ENCODE measurements at places on chromosomes 4 and X.

- DNase-seq: no peak
Measured at GRCh38 chrX:121028419-121028818, 19.0 kb upstream of the GLUD2 start.

DNA sequence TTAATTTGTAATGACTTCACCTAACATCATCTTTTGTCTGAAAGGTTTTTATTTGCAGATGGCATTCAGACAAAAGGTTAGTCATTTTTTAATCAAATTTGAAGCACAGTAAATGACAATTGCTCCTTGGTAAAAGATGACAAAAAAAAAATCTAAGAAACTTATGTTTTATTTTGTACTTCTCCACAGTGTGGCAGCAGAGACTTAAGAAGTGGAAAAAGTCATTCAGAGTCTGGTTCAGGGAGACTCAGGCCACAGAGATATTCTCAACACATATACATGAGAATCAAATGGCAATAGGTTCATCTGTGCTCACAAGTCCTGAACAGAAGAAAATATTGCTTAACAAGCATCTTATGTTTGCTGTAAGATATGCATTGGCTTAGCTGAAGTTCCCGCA lies 436.2 kb downstream of the KCNIP4 start:
- peak; percentile 0 for DNase-seq

DNA sequence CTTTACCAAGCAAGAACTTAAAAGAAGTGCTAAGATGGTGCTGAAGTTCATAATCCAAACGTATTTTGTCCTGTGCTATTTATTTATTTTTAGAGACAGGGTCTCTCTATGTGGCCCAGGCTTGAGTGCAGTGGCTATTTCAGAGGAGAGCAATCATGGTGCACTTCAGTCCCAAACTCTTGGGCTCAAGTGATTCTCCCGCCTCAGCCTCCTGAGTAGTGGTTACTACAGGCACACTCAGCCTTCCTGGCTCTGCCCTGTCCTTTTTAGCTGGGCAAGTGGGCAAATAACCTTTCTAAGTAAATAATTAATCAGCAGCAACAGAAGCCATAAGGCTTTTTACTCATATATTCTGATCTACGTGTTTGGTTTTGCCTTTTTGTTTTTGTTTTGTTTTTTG lies 2.6 kb downstream of the NSD2 start:
- no peak for DNase-seq

- DNase-seq: no peak
Measured at GRCh38 chr4:37827030-37827685, 672 bp downstream of the PGM2 start.

DNA sequence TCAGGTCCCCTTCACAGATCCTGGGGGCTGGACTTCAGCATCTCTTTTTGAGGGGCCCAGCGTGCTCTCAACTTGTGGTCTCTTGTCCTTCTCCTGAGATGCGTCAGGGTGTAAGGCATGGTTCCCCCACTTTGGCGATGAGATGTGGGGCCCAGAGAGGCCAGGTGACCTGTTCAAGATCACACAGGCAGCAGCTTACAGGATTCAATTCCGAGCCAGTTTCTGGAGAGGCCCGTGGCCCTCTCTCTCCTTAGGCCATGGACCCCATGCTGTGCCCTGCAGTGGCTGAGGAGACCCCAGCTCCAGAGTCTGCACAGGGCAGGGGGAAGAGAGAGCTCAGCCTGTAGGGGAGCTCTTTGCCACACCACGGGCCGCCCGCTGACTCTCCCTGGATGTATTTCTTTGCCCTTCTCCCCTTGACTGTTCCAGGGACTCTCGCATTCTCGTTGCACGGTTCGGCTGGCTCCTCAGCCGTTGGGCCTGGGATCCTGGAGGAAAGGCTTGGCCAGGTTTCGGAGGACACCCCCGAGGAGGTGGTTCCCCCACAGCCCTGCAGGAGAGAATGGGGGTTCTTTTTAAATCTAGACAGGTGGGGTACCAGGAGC lies 18.6 kb downstream of the NSG1 start:
- no peak for DNase-seq

DNA sequence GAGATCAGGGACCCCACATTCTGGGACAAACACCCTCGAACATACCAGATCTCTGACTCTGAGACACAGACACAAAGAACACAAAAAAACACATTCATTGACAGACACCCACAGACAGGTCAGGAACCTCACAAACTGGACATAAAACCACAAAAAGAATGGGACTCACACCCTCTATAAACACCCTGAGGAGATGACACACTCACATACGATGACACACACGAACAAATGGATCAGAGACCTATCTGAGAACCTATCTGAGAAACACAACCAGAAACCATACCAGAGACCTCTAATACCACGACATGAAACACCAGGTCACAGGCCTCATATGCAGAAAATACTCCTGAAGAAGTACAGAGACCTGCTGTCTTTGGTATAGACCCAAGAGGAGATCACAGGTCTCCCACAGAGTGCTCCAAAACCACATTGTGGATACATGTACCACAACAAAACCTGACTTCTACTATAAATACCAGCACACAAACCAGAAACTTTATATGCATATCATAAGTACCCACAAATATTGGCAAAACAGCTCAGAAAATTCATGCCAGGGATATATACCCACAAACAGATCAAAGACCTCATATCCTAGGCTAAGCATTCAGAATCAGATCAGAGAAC lies 19.5 kb downstream of the SUV39H1 start:
- DNase-seq: no peak

- DNase-seq: no peak
Measured at GRCh38 chr4:141595531-141595930, 40.9 kb upstream of the IL15 start.

- peak; percentile 0 for DNase-seq
Measured at GRCh38 chr4:117512414-117512813, 427.0 kb upstream of the TRAM1L1 start.

DNA sequence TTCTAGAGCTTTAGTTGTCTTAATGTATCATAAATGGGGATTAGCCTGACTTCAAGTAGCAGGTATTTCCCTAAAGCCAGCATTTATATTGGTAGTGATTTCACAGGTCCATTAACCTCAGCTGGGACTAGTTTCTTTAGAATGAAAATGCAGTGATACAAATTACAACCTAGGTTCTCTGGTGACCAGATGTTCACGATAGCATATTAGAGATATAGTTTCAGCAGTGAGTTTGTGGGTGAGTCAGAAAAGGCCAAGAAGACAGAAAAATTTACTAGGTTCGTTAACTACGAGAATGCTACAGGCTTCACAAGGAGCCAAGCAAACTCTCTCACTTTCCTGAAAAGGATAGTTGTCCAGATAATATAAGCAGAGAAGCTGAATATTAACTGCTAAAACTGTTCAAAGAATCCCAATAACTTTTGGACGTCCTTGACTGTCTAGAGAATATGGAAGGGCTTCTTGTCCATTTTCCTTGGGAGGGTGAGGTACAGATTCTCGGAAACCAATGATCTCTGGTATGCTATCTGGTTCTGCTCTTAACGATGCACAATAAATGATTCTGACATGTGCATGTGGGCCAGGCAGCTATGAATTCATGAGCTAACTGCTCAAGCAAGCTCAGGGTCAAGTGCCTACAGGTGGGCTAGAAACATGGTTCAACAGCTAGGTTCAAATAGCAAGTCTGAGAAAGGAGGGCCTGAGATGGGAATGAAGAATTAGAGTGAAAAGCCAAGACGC lies 6.0 kb upstream of the SPCS3 start:
- no peak for DNase-seq

DNA sequence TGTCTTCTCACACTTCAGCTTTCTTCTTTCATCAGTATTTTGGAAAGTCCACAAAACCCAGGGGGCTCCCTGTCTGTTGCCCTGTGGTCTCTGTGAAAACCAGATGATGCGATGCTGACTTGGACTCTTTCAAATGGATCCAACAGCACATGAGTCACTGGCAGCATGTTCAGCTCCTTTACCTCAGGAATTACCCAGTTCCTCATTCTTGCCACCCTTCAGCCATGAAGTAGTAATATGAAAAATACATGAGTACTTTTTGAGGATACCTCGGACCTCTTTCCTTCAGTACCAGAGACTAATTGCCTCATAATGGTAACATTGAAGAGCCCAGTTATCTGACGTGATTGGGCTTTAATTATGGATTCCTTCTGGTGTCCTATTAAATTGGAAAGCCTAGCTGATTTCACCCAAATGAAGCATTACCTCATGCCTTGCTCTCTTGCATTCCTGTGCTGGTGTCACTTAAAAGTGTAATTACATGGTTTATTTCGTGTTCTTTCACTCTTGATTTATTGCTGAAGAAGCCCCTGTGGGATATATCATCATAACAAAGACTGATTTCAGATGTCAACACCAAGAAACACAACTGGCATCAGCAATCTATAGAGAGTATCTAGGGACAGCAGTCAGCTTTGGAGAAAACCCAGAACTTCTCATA lies 63.4 kb downstream of the NFKB1 start:
- no peak for DNase-seq

DNA sequence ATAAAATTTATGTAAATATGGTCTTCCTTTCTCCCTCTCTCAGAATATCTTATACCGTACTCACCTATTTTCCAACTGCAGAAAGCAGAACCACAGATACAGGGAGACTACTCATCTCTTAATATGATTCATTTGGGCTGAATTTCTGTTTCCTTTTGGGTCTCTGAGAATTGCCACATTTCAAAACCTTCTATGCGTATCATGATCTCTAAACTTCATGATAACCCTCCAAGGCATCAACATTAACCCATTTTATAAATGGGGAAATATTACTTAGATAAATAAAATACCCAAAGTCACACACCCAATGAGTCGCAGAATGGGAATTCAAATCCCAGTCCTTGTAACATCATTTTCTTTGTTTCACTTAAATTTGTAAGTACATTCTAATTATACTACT lies 16.6 kb upstream of the PRDM8 start:
- no peak for DNase-seq

DNA sequence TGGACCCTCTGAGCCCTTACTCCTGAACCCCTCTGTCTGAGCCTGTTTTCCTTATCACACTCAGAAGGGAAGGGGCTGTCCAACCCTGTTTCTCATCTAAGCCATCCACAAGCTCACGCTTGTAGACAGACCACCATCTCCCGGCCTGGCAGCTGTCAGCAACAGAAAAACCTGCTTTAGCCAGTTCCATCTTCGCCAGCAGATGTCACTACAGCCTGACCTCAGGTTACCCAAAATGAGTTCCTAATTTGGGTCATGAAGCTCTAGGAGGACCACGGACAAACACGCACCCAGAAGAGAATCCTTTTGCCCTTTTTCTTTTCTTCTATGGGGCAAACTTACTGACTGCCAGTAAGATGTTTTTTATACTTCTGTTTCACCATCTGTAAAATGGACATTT lies 445.4 kb downstream of the BCOR start:
- DNase-seq: no peak

DNA sequence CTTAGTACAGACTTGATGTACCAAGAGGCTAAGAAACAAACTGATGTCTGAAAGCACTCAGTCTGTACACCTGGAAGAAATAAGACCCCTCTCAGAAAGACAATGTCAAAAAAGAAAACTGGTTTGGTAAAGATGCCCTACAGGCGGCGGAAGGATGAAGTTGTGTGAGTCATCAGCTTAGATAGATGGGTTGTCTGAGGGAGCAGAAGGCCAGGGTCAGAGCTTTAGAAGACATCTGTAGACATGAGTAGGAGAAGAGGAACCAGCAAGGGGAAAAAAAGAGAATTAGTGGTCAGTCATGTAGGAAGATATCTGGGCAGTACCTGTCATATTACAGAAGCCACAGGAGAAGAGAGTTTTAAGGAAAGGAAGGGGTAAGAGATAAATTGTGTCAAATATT lies 8.3 kb downstream of the SRPX2 start:
- no peak for DNase-seq

- DNase-seq: no peak
Measured at GRCh38 chr4:22471999-22472461, 43.8 kb downstream of the ADGRA3 start.

DNA sequence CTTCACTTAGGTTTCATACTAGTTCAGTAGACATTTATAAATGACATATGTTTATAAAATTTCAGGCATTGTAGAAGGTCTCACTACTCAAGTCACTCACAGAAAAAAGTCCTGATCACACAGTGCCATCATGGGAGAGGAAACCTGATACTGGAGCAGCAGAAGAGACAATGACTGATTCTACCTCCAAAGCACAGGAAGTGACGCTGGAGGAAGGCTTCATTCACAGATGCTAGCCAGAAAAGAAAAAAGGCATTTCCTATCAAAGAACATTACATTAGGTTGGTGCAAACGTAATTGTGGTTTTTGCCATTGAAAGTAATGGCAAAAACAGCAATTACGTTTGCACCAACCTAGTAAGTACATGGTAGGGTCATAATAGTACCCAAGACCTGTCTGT lies 79.5 kb downstream of the RASGEF1B start:
- no peak for DNase-seq

- no peak for DNase-seq
Measured at GRCh38 chrX:25733148-25733547, 405.0 kb upstream of the MAGEB18 start.

DNA sequence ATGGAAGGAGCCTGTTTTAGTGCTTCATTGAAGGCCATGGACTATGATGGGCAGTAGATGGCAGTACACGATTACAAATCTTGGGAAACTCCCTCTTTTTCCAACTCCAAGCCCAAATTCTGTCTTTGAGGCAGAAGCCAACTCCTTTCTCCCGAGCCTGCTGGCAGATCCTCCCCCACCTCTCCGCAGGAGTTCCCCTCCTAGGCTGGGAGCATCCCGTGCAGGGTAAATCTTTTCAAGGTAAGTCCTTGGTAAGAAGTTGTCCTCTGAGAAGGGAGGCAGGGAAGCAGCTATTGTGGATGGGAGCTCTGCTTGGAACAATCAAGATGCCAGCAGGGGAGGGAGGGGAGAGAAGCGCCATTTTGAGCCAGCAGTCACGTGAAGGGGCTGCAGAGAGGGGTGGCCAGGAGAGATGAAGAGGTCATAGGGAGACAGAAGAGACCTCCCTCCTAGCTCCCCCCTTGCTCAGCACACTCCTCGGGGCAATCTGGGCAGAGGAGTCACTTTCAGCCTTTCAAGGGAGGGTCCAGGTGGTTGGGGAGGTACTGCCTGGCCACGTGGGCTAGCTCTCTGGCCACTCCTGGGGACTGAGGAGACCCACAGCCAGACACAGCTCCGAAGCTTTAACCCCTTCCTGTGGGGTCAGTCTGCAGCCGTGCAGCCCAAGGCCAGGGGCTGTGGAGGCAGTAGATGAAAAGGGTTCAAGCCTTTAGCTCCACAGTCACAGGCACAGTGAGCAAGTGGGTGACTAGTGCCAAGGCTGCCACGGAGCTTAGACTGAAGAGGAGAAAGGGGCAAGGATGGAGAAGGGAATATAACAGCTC lies 9.6 kb downstream of the CC2D2A start:
- DNase-seq: peak; percentile 41

DNA sequence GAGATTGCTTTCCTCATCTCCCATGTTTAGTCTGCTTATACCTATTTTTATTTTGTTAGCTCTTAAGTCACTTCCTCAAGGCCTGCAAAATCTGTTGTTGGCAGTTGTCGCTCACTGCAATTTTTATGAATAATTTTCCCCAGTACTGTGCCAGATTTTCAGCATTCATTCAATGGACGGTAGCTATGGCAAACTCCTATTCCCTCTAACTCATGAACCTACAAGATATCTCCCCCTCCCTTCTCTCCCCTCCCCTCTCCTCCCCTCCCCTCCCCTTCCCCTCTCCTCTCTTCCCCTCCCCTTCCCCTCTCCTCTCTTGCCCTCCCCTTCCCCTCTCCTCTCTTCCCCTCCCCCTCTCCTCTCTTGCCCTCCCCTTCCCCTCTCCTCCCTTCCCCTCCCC lies 160.4 kb downstream of the FRAS1 start:
- no peak for DNase-seq

Data from NCI-H2171 (cell line).